Stimulated activated CD8-positive, alpha-beta memory T cell treated with anti-CD3 and anti-CD28 coated beads, Interleukin-4, amount 100 ng/mL, for 1 hour (primary cell): ENCODE measurements at places on chromosomes 5 and 9.

DNA sequence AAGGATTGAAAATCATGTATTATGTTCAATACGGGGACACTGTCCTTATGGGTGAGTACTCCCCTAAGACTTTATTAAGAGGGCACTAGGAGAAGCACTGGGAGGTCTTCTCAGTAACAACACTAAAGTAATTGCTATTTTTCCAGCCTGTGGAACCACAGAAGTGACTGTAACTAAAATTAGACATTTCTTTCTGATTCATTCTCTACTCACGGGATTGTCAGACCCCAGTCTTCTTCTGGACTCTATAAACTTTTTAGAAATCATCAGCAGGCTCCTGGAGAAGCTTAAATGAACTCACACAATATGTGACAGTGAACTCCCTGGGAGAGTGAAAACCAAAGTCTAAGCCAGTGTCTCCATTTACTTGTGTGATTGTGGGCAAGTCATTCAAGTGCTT, 14.5 kb downstream of the TLR4 start:
- DNase-seq, result no peak

DNA sequence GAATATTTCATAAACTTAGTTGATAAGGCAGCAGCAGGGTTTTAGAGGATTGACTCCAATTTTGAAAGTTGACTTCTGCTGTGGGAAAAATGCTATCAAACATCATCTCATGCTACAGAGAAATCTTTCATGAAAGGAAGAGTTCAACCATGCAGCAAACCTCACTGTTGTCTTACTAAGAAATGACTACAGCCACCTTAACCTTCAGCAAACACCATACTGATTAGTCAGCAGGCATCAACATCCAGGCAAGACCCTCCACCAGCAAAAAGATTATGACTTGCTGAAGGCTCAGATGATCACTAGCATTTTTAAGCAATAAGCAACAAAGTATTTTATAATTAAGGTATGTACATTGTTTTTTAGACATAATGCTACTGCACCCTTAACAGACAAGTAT, 7.6 kb downstream of the TMEM174 start:
- no peak for DNase-seq

DNA sequence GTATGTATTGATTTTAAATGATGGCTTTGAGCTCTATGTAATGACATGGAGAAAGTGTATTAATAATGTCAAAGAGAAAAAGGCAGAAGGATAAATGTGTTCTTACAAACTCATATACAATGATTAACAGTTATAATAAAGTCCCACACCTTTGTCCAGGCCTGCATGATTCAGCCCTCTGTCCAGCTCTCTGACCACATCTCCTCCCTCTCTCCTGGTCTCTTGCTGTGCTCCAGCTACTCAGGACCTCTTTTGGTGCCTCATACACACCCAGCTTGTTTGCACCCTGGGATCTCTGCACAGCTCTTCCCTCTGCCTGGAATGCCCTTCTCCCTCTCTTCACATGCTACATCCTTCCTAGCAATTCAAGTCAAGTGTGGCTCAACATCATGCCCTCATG, 37.5 kb upstream of the DMRT1 start:
- no peak for DNase-seq

DNA sequence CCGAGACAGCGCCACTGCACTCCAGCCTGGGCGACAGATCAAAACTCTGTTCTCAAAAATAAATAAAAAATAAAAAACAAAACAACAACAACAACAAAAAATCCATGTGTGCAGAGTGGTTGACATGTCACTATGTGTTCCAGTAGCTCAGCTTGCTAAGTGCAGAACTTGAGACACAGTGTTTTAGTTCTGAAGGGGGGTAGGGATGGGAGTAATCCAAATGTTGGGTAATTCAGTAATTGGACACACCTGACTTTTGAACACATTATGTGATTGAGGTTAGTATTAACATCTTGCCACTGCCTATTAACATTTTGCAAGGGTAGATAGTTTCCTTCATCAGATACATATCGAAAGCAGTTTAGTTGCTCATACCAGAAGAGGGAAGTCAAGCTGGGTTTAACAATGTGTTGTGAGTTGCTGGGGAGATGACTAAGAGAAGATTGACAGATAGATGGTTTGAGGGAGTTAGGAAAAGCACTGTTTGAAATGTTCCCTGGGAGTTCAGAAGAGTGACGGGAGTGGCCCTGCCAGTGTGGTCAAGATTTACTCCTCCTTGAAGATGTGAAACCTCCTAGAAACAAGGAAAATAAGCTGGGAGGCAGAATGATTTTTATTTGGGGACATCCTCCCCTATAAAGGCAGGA, 928 bp downstream of the HACD4 start:
- DNase-seq, result no peak

GRCh38 chr9:124309667-124310084, 51.9 kb downstream of the NEK6 start:
- no peak for DNase-seq

DNA sequence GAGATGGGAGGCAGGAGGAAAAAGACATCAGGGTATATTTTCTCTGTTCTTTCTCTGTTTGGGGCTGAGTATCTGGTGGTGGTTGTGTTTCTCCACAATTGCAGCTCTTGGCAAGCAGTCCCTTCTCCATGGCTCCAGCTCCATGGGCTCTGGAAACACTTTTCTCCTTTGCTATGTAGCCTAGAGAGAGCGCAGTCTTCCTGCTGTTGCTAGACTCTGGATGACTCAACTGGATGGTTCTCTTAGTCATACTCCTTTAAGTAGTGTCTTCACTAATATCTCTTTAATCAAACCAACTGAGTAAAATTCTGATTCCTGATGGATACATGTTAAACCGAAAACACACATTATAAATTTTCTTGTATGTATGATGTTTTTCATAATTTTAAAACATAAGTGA, 3.3 kb upstream of the PLGRKT start:
- DNase-seq, result no peak

DNA sequence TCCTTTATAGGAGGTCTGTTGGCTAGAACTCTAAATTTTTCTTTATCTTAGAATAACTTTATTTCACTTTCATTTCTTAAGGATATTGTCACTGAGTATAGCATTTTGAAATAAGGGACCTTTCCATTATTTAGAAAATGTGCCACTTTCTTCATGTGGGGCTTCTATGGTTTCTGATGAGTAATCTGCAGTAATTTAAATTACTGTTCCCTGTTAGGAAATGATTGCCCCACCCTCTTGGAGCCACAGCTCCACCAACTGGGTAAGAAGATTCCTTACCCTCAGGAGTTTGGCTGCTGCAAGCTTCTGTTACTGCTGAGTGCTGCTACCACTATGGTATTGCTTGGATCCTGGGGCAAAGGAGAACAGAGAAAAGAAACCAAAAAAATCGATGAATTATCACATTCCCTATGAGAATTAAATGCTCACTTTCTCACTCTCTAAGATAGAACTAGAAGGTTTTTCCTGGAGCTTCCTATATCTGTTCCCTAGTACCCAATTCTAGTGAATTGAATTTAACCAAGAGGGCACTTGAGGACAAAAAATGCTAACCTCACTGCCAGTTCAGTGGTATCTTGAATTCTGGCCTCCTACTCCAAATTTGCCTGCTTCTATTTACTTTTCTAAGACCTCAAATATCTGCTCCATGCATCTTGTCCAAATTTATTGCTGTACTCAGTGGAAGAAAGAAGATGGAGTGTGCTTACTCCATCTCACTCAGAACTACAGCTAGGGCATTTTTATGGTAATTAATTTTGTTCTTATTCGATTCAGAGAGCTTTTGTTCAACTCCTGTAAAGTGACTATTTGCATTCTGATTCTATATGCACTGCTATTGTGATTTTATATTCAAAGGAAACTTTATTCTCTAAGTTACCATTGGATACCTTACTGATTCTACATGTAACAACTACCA, 2111.3 kb downstream of the MAT2B start:
- no peak for DNase-seq

DNA sequence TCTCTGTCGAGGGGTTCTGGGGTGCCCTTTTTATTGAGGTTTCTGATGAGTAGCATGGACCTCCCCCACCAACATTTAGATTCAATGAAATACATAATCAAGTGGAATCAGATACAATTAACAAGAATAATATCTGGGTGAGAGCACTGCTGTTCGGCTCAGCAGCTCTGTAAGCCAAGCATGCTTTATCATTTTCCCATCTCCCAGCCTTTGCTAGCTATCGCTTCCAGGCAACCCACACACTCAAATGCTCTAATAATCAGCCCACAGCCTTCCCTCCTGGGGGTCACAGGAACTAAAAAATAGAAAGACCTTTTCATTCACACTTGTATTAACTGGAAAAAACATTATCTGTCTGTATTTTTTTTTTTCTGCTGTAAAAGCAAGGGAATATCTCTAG, 8.9 kb downstream of the PLPPR1 start:
- no peak for DNase-seq

- no peak for DNase-seq
Measured at GRCh38 chr5:136132087-136132486, 558 bp upstream of the SMAD5 start.

DNA sequence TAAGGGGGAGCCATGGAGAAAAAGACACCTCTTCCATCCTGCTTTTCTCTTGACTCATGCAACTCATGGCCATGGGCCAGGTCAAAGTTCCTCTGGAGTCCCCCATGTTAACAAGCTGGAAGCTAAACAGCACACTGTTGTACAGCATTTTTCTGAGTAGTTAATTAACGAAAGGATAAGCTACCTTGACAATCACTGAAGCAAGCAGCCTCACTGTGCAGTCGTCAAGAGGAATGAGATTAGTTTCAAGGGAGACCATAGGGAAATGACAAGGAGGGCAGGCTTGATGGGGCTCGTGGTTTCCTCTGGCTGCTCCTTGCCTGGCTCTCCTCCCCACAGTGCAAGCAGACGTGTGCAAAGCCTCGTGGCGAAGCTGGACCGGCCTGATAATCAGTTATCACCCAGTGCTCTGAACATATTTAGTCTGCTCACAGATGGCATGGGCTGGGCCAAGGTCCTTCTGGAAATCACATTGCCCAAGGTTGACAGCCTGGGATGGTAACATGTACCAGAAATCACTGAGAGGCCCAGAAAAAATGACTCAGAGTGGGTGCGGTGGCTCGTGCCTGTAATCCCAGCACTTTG, 209.5 kb downstream of the SLIT3 start:
- DNase-seq, result no peak

- DNase-seq, result no peak
Measured at GRCh38 chr9:15837079-15837679, 284.3 kb downstream of the CCDC171 start.

DNA sequence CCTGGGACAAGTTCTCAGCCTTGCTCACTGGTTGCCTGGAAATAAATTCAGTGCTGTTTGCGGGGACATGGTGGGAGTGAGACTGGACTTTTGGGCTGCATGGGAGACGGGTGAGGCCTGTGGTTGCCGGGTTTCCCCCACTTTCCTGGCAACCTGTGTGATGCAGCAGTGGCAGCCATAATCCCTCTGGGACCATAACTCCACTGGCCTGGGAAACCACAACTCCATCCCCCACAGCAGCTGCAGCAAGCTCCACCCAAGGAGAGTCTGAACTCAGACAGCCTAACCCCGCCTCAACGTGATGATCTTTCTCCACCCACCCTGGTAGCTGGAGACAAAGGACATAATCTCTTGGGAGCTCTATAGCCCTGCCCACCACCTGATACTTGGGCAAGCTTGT, 349.9 kb downstream of the PIK3R1 start:
- no peak for DNase-seq

- no peak for DNase-seq
Measured at GRCh38 chr9:3736161-3736560, 210.4 kb upstream of the RFX3 start.

DNA sequence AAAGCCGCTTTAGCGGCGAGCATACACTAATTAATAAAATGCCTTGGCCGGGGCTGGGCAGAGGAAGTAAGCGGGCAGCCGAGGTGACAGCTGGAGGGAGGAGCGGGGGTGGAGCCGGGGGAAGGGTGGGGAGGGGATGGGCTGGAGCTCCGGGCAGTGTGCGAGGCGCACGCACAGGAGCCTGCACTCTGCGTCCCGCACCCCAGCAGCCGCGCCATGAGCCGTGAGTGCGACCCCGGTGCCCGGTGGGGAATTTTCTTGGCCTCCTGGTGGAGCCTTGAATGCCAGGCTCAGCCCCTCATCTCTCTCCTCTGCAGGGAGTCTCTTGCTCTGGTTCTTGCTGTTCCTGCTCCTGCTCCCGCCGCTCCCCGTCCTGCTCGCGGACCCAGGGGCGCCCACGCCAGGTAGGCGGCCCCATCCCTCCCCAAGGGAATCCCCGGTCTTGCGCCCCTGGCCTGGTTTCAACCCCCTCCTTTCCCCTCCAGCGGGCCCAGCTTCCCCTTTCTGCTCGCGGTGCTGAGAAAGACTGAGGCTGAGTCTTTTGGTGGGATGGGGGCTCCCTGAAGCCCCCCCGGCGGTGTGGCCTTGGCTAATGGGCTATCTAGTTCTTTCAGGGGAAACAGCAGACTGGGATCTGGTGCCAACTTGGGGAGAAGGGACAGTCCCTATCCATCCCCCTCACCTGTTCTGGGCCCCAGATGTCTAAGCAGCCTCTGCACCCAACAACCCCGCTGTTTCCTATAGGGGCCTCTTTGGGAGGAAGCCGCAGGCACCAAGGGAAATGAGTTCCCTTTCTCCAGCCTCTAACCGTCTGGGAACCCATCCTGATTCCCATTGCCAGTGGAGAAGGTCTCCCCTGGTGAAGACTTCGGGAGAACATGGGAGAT, at the start of gene PTGS1:
PTGS1 (plus strand) TSS at position 156 of the 887 bp plus-strand sequence; CDS start at position 217, 61 bp downstream.
- no peak for DNase-seq

GRCh38 chr5:174083056-174083827, 37.7 kb downstream of the NSG2 start:
- no peak for DNase-seq

DNA sequence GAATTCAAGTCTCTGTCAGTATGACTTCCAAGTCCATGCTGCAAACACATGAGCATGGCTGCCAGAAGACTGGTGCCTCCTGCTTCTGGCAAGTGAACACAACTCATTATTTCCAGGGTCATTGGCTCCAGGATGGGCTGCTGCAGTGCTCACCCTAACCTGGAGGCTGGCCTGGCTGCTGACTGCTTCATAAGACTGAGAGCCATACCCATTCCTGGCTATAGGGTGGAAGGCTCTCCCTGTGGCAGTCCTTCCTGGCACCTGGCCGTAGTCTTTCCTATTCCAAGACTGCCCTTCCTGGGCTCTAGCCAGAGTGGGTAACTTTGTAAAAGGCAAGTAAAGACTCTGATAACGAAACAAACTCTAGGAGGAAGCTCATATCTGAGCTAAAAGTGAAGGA, 51.2 kb downstream of the CXXC5 start:
- no peak for DNase-seq

- DNase-seq, result no peak
Measured at GRCh38 chr5:104178829-104179456, 616.4 kb upstream of the NUDT12 start.

GRCh38 chr5:60248901-60249300, 355.4 kb upstream of the PDE4D start:
- DNase-seq, result no peak

GRCh38 chr5:132493241-132493640, 2.7 kb upstream of the IRF1 start:
- DNase-seq, result no peak
